Occipital lobe (tissue), 3 donors: ENCODE measurements at places on chromosomes 7 and 10.

GRCh38 chr7:47290867-47291266 lies 291.0 kb downstream of the TNS3 start:
- DNase-seq = no peak

- no peak for DNase-seq
These were observed 308.4 kb upstream of the PRKCQ start for GRCh38 chr10:6888434-6888833.

GRCh38 chr10:55813451-55814170 lies 547.4 kb downstream of the ZWINT start:
- no peak for DNase-seq

- no peak for DNase-seq
These were observed 28.3 kb downstream of the HIPK2 start for GRCh38 chr7:139749545-139749944.

DNA sequence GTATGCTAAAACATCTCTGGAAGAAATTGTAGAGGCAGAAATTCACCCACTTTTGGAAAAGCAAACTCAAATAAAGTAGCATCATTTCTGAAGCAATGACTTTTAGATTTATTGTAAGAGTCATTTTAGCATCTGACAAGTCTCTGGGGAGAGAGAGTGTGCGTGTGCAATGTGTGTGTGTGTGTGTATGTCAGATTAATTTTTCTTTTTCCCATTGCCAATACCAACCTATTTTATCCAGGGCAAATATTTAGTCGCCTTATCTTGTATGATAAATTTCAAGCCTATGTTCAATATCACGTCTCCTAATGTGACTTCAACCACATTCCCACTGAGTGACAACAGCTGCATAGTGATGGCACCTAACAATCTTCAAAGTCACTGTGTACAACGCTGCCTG lies 101.7 kb downstream of the NEBL start:
- no peak for DNase-seq

DNA sequence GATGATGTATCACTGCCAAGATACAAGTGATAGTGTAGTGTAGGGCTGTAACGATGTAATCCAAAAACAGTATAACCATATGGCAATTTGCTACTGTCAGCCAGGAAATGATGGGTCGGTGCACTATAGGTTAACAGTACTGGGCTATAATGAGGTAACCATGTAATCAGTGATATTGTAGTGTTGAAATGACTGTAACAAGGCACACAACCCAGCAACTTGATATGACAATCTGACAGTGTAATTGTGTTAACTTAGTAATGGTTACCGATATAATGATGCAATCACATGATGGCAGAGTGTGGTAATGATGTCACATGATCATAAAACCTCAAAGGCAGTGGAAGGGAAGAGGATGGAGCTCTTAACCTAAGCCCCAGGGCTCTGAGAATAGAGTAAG lies 73.8 kb upstream of the SLF2 start:
- no peak for DNase-seq

GRCh38 chr10:99965700-99966099 lies 44.0 kb downstream of the DNMBP start:
- DNase-seq = no peak
